ENCODE measurements at places on chromosomes 7 and 10.

GRCh38 chr7:12436896-12437535 lies 33.4 kb upstream of the VWDE start:
- DNase-seq: no peak

- DNase-seq: no peak
Measured at GRCh38 chr7:41752615-41753014, 49.7 kb upstream of the INHBA start.

- DNase-seq: no peak
Measured at GRCh38 chr10:101670635-101671034, 24.3 kb downstream of the FBXW4 start.

- DNase-seq: no peak
Measured at GRCh38 chr7:30164567-30164966, 29.8 kb downstream of the MTURN start.

GRCh38 chr7:127581716-127582115 lies 3.7 kb downstream of the GCC1 start:
- no peak for DNase-seq

DNA sequence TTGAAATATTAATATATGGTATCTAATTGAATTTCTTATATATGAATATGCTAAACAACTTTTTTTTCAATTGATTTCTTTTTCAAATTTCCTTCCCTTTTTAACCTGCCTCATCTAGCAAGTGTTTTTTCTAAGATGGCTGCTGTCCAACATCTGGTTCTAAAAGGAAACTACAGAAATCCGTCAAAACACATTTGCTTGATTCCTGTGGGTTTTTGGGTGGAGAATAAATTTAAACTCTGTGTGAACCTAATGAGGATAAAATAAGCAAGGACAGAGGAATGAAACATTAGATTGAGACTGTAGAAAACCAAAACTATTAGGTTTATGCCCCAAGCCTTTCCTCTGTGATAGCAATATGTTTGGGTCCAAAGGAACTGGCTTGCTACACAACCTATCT lies 75.5 kb upstream of the STARD3NL start:
- DNase-seq: no peak

DNA sequence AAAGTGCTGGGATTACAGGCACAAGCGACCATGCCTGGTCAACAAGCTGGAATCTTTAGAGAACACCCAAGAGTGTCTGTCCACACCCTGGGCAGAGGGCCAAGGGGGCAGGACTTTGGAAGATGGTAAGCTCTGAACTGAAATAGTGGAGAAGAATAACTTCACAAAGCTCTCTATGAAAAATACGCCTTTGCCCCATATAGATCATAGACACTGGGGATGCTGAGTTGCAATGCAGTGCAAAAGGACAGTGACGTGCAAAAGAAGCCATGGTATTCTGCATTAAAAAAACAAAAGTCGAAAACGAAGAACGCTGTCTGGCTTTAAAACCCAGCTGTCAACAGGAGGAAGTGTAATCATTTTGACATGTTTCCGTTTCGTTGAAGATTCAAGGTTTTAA lies 353.6 kb downstream of the CALN1 start:
- DNase-seq: no peak

GRCh38 chr10:79416578-79417255 lies 28.7 kb downstream of the ZCCHC24 start:
- DNase-seq: no peak

GRCh38 chr7:30168835-30169573 lies 34.2 kb downstream of the MTURN start:
- no peak for DNase-seq

Measured in activated CD8-positive, alpha-beta memory T cell treated with anti-CD3 and anti-CD28 coated beads for 1 hour (primary cell).